ENCODE measurements at places on chromosomes 13 and 19.

DNA sequence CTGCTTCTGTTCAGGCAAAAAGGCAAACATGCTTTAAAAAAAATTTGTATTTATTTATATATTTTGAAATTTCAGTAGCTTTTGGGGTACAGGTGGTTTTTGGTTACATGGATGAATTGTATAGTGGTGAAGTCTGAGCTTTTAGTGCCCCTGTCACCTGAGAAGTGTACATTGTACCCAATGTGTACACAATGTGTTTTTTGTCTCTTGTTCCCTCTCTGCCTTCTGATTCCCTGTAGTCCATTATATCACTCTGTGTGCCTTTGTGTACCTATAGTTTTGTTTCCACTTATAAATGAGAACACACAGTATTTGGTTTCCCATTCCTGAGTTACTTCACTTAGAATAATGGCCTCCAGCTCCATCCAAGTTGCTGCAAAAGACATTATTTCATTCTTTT is 77.4 kb downstream of the PDS5B start:
- no peak for DNase-seq

DNA sequence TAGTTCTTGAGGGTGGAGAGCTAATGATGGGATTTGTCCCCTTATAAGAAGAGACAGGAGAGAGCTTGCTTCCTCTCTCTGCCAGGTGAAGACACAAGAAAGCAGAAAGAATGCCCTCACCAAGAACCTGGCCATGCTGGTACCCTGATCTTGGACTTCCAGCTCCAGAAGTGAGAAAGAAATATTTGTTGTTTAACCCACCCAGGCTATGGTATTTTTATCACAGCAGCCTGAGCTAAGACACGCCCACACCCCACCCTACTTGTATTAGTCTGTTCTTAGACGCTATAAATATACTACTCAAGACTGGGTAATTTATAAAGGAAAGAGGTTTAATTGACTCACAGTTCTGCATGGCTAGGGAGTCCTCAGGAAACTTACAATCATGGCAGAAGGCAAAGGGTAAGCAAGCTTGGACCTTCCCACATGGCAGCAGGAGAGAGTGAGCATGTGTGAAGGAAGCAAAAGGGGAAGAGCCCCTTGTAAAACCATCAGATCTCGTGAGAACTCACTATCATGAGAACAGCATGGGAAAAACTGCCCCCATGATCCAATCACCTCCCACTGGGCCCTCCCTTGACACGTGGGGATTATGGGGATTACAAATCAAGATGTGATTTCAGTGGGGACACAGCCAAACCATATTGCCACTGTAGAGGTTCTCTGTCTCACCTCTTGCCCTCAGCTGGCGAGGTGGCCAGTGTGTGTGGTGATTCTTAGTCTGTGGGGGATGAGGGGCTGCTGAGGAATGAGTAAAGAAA is 57.4 kb upstream of the RCBTB2 start:
- DNase-seq, result no peak

- peak; percentile 82 for DNase-seq
Observed at GRCh38 chr19:13181747-13182388, 31.7 kb downstream of the IER2 start.

GRCh38 chr13:19695829-19696228 is 62.4 kb downstream of the MPHOSPH8 start:
- DNase-seq, result no peak

- DNase-seq, result no peak
Observed at GRCh38 chr13:77817521-77817920, 101.1 kb downstream of the EDNRB start.

- DNase-seq, result no peak
Observed at GRCh38 chr13:25980255-25980654, 71.6 kb downstream of the SHISA2 start.

GRCh38 chr13:103878891-103879605 is 812.8 kb upstream of the SLC10A2 start:
- no peak for DNase-seq

- DNase-seq, result no peak
Observed at GRCh38 chr13:35804901-35805300, 326.3 kb downstream of the DCLK1 start.

DNA sequence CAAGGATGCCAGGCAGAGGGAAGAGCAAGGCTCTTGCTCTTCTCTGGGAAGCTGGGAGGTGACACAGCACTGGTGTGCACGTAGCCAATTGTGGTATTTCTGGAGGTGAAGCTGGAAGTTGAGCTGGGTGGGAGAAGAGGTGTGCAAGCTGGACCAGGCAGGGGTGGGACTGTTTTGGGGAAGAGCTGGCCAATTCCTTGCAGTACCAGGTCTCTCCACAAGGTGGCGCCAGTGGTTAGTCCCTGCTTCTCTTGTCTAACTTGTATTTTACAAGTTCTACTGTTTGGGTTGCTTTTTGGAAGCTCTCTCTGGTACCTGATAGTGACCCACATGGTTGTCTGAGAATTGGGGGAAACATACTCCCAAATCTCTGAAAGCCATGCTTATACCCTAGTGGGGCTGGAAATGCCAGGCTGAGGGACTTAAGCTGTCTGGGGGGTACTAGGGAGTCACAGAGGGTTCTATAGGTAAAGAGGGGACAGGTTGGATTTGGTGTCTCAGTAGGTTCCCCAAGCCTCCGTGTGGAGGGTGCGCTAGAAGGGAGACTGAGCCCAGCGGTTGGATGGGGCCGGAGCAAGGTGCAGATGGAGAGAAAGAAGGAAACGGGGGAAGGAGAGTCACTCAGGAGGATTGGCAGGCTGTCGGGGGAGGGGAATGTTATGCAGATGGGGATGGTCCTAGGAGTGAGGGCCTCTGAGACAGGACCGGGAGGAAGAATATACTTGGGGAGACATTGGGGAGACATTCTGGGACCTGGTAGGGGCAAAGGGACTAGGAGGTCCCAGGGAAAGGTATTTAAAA is 3.0 kb downstream of the HPN start:
- peak; percentile 82 for DNase-seq

GRCh38 chr19:32615569-32615968 is 34.6 kb downstream of the PDCD5 start:
- DNase-seq, result no peak

GRCh38 chr13:109713681-109714080 is 72.7 kb downstream of the IRS2 start:
- DNase-seq, result no peak

GRCh38 chr19:36025541-36025940 is 7.1 kb downstream of the CLIP3 start:
- DNase-seq, result no peak
